ENCODE measurements at places on chromosomes 5 and 9.

DNA sequence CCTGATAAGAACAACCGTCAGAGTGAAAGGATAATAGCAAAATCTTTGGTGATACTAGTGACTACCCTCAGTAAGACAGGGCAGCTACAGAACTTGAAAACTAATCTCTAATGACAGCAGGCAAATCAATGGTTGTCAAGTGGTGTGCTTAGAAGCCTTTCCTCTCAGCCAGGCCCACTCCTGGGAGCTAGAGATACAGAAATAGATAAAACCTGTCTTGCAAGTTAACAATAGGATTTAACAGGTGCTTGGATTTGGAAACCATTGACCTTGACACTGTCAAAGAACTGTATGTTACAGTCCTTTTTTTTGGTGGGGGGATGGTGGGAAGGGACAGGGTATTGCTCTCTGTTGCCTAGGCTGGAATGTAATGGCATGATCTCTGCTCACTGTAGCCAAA is 118.6 kb downstream of the BASP1 start:
- DNase-seq, result no peak

- no peak for DNase-seq
Observed at GRCh38 chr5:37153661-37154060, 95.5 kb downstream of the CPLANE1 start.

DNA sequence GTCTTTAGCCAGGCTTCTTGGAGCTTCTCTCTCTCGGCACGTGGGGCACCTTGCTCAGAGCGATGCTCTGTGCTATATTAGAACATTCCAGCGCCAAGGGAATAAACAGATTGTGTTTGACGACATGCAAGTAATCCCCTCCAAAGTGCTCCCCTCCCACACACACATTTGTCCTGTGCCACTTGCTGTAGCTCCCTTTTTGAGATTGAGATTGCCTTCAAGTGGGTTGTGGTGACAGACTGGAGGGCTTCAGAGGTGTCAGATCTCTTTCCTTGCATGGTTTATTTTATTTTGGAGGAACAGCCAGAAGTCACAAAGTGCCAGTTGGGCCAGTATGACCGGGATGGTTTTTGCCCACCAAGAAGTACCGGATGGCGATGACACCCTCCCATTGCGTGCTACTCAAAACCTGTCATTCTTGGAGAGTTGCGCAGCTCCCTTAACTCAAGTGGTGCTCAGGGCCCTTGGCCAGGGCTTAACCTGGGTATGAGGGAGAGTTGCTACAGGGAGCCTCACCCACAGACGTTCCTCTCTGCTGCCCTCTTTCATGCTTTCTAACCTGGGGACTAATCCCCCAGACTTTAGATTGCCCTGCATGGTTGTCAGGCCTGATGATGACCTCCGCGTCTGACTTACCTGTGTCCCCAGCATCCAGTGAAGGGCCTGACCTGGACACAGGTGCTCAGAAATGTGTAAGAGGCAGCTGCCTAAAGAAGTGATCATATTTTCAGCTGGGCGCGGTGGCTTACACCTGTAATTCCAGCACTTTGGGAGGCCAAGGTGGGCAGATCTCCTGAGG is 18.8 kb upstream of the RPL26L1 start:
- no peak for DNase-seq

DNA sequence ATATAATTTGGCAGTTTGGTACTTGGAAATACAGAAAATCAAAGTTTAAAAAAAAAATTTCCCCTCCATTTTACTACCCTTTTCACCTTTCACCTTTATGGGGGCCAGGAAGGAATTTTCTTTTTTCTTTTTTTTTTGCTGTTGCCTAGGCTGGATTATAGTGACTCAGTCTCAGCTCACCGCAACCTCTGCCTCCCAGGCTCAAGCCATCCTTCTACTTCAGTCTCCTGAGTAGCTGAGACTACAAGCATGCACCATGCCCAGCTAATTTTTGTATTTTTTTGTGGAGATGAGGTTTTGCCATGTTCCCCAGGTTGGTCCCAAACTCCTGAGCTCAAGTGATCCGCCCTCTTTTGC is 9.1 kb downstream of the CHMP5 start:
- no peak for DNase-seq

- peak; percentile 42 for DNase-seq
Observed at GRCh38 chr9:4640027-4640426, 22.1 kb upstream of the PLPP6 start.

DNA sequence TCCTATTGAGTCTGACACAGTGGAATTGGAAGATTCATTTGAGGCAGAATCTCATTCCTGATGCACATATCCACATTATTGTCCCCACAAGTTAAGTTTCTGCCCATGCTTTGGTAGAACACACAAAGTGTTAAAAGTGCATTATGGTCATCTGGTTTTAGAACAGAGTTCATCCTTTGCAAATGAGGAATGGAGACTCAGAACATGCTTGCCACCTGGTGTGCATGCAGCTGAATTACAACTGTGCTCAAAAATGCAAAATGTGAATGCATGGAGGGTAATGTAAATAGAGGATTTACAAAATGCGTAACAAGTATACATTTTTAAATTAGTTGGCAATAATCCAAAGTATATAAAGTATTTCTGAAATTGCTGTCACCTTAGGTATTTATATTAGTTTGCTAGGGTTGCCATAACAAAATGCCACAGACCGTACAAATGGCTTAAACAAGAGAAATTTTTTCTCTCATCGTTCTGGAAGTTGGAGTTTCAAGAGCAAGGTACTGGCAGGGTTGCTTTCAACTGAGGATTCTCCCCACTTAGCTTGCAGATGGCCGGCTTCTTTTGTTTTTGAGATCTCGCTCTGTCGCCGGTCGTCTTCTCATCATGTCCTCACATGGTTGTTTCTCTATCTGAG is 671.1 kb downstream of the TAF11L14 start:
- no peak for DNase-seq

- DNase-seq, result no peak
Observed at GRCh38 chr5:117594166-117594565, 1019.5 kb upstream of the SEMA6A start.

GRCh38 chr5:159616952-159617351 is 286.7 kb upstream of the IL12B start:
- DNase-seq, result no peak

DNA sequence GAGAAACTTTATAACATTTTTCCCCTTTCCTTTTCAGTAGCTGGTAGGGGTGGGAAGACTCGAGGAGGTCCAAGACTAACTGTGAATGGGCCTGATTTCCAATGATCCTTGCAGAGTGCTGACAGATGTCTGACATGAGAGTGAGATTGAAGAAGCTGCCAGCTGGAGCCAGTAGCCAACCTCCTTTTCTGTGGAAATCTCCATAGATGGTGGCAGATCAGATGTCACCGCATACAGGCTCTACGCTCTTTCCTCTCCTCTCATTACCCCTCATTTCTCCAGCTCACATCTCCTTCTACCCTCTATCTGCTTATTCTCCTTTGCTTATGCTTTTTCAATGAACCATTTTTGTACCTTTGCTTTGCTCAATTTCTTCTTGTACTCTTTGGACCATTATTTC is 395.2 kb upstream of the TNC start:
- DNase-seq, result no peak

DNA sequence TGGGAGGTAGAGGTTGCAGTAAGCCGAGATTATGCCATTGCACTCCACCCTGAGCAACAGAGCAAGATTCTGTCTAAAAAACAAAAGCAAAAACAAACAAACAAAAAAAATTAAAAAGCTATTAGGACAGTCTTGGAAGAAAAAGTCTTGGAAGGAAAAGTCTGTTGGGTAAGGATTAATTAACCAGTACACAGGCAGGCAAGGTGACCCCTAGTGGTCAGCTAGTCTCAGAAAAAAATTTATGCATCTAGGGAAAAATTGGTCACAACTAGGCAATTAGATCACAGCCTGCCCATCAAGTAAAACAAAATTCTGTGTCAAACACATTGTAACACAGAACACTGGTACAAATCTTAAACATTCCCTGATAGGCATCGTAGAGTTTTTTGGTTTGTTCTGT is 6.7 kb upstream of the ANKRD18B start:
- no peak for DNase-seq

GRCh38 chr5:2986301-2986700 is 234.8 kb upstream of the IRX2 start:
- DNase-seq, result no peak

DNA sequence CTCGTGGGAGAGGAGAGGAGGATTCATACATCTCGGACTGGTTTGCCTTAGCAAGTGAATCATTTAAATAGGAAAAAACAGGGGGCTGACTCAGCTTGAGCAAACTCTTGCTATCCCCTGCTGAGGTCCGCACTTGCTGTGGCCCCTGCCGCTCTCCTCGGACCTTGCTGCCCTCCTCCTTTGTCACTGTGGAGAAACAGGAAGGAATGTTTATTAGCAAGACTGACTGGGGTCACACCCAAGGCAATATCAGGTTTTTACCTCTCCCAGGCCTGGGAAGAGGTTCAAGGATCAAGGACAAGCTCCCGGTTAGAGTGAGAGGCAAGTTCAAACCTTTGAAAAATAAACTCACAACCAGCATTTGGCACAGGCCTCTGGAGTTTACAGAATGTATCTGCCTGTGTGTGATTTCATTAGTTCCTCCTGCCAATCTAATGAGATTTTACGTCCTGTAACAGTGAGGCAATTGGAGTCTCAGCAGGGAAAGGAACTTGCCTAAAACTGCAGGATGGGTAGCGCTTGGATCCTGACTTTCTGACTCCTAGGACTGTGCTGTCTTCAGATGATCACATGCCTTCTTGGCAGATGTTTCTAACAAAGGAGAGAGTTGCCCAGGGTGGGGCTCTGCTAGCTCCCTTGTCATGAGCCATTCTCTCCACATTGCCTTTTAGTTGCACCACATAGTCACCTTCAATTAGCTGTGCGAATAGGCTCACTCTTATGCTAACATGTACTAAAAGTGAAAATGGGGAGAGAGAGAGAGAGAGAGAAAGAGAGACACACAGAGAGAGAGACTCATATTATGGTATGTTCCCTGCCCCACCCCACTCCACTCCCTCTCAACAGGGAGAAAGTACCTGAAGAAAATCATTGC is 108.6 kb upstream of the CDKN2B start:
- no peak for DNase-seq

GRCh38 chr9:3962496-3962895 is 337.4 kb downstream of the GLIS3 start:
- no peak for DNase-seq

- DNase-seq, result no peak
Observed at GRCh38 chr5:16410338-16410737, 55.3 kb downstream of the ZNF622 start.

DNA sequence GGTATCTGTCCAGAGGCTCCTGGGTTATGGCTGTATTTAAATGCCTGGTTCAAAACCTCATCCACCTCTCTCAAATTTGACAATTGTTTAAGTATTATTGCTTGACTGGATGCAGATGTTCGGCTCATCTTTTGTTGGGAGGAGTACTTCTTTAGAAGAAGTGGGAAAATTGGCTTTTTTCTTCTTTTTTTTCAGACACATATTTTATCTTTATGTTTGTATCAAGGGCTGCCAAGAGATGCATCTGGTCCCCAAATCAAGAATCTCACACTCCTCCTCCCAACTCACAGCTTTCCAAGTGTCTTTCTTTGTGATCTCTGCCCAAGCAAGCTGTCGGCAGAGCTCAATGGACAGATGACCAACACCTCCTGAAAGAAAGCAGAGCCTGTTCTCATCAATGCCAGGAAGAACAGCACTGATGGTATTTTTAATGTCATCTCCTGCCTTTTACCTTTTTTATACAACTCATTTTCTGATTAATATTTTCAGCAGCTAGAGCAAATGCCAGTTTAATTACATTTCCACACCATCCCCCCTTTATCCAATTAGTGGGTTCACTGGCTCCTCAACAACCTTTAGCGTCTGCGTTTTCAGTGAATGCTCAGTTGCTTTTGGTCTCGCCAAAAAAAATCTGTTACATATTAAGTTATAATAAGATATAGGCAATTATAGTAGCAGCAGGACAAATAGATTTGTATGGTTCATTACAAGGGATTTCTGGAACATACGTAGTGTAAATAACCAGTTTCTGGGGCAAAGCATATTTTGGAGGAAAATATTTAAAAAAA is 110.3 kb upstream of the SLIT3 start:
- no peak for DNase-seq

DNA sequence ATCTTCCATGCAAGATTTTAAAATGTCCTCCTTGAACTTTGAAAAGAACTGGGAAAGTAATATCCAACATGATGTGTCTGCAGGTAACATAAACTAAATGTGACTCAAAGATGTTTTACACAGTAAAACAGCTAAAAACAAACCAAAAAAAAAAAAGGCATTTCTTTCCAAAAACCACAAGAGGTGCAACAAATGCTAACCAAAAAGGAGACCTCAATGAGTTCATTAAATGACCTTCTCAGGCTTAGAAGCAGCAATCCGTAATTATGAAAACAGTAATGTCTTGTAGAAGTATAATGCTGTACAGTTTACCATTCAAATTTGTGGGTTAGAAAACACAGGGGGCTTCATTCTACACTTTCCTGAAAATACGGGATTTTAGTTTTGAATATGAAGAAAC is 2.5 kb downstream of the RNF145 start:
- DNase-seq, result no peak

GRCh38 chr9:26561928-26562327 is 330.7 kb downstream of the CAAP1 start:
- DNase-seq, result no peak

DNA sequence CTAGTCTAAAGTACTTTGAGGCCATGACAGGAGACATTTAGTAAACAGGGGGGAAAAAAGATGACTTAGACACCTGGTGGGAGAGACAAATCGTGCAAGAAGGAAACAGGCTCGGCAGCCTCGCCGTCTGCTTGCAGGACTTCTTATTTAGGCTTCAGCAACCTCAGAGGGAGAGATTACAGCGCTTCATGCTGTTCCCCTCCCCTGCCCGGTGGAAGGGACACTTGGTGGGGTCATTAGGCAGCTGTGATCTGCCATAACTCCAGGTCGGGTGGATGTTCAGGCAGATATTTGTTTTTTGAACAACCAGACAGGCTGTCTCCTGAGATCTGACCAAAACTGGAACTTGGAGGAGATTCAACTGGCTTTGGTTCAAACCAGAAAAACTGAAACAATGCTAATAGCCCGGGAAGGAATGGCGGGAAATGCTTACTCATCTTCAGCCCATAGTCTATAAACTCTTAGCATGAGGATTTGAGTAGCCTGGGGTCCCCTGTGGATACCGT is 38.1 kb upstream of the CD180 start:
- DNase-seq, result no peak

DNA sequence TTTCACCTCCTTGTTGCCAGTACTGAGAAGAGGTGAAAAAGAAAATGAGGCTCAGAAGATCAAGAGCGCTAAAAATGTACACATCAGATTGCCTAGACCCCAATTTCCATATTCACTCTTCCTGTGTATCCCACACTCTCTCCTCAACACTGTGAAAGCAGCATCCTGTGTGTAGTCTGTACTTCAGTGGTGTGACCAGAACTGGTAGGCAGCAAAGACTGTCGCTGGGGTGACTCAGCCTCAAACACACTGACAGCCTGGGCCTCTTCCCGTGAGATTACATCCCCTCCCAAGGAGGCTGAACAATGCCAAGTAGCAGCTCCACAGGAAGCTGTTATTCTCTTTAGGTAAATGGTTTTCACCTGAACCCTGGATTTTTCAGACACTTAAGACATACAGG is 135.5 kb downstream of the CCDC192 start:
- DNase-seq, result no peak

- DNase-seq, result no peak
Observed at GRCh38 chr9:979983-980382, 3.5 kb downstream of the DMRT3 start.

GRCh38 chr9:91945277-91946085 is 4.5 kb downstream of the ROR2 start:
- no peak for DNase-seq
